PC-9 (cell line): ENCODE measurements at places on chromosomes 7 and 10. TPM values are rescaled to one million over a fixed set of nuclear protein-coding genes. Genes with fewer than 3 reads are reported as not detected.
A peak's percentile ranks its signal among the peaks of the same experiment; 100 is the strongest.

VAX1 gene
- not detected in 2 replicates for total RNA-seq

ASZ1 gene
- total RNA-seq = not detected in 2 replicates

OR2A7 gene
- 6.0 and 7.6 TPM in 2 replicates for total RNA-seq

SVIL gene
- total RNA-seq = 166 and 171 TPM in 2 replicates

ABCB4 gene
- not detected in 2 replicates for total RNA-seq

FAM241B gene
- 10.7 and 13.0 TPM in 2 replicates for total RNA-seq

GPR146 gene
- 3.4 and 4.3 TPM in 2 replicates for total RNA-seq

GIMAP4 gene
- total RNA-seq = not detected in 2 replicates

EPO gene
- total RNA-seq = 0.30 and 0.44 TPM in 2 replicates

HMX2 gene
- total RNA-seq = not detected in 2 replicates

LOXL4 gene
- total RNA-seq = 2.5 and 3.5 TPM in 2 replicates

SYCE1 gene
- total RNA-seq = not detected in 2 replicates

PITX3 gene
- not detected in 2 replicates for total RNA-seq

MCM10 gene
- 20.9 and 24.5 TPM in 2 replicates for total RNA-seq

PPP1R3C gene
- total RNA-seq = 1.5 and 1.8 TPM in 2 replicates

GRCh38 chr10:123835575-123835974, 56.0 kb downstream of the CPXM2 start:
- no peak for DNase-seq

- DNase-seq = no peak
Measured at GRCh38 chr7:41383596-41383995, 319.3 kb downstream of the INHBA start.

DNA sequence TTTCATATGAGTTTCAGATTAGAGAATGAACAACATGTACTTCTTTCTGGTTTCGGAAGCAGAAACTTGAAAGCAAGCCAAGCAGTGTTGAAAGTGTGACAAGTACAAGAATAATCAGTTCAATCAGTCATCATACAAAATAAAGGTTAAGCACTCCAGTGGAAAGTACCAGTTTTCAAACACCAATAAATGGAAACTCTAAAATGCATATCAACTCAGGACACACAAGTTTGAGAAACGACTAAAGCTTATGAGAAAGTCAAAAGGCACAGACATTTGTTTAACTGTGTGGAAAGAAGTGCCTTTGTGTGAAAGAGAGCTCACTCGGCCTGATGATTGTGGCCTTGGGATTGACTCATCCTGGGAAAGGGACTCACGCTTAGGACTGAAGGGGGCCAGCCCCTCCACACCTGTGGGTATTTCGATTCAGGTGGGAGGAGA, 60.6 kb upstream of the AKR1C1 start:
- no peak for DNase-seq

DNA sequence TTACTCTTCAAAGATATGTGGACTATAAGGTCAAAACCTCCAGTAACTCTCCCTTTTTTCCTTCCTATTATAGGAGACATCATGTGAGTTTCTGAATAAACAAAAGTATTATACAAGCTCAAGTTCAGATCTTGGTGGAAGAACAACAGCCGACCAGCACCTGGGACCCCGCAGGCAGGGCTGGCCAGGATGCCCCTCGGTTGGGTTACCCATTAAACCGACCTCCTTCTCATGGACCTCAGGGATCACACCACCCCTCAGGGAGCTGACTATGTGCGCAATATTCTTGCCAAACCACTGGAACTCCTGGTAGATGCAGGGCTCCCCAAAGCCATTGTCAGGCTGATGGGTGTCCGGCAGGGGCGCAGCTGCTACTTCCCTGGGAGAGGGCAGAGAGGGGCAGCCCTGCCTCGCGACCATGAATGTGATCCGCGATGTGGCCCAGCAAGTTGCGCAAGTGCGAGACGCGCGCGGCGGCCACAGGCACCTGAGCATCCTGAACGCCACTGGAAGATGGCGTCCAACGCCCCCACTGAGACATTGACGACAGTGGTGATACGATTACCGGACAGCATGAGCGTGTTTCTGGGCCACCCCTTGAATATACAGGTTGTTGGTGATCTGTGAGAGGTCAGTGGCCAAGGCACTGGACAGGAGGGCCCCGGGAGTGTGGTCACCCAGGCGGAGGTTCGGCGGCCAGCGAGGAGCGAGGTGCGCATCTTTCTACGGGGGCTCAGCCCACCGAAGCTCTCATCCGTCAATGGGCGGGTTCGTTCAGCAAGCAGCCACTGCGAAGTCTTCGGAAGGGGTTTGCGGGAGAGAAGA, 161.3 kb downstream of the IPMK start:
- DNase-seq = no peak

DNA sequence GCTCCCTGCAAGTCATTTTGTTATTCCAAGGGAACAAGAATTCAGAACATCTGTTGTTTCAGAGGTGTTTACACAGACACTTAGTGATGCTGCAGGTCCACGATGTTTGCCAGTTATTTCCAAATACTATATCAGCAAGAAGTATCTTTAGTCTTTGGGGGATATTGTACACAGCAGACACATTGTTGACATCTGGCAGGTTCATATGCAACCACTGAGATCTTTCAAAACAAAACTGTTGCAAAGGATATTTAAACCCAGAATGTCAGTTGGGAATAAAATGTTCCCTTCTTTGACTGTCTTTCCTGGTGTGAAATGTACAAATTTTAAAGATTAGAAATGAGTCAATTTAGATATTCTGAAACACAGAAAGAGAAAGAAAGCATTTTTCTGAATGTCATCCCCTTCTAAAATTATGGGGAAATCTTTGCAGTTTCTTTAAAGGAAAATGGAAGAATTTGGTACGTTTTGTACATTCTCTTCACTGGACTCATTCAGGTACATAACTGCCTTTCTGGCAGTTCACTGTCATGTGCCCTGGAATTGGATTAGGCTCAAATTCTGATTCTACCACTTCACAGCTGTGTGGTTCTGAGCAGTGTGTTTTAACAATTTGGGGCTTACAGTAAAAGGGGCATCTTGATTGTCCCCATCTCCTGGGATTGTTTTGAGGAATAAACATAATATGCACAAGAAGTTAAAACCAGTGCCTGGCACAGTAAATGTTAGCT, 40.3 kb upstream of the CELF2 start:
- no peak for DNase-seq

DNA sequence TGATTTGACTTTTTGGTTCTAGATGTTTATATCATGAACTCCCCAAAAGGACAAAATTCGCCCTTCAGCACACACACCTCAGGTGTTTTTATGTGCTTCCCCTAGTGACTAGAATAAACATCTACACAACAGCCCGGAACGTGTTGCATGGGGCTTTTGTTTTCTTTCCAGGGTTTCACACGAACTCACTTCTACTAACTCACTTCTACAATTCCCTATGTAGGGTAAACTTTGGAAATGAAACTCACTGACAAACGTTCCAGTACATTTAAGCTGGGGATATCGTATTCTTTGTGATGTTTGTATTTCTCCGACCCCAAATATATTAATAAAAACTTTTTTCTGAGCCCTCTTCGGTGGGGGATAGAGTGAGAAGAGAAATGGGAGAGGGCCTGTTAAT, 1.4 kb downstream of the TRA2A start:
- peak; percentile 18 for DNase-seq

GRCh38 chr7:147106746-147107145, 990.1 kb downstream of the CNTNAP2 start:
- DNase-seq = no peak

- DNase-seq = no peak
Measured at GRCh38 chr7:45402480-45403218, 171.5 kb upstream of the ADCY1 start.

- DNase-seq = no peak
Measured at GRCh38 chr10:6463366-6463765, 116.7 kb downstream of the PRKCQ start.

DNA sequence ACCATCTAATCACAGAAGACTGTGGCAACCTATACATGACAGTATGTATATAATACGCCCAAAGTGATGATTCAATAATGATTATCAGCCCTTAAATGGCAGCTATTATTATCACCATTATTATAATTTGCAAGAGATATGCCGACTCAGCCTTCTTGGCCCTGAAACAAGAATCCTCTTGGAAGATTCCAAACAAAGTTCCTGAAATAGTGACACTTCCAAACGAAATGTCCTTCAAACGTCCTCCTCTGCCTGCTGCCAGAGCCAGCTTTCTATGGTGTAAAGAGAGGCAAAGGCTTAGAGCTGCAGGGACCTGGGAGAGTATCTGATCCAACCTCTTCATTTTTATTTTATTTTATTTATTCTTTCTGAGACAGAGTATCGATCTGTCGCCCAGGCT, 36.0 kb downstream of the NRAP start:
- DNase-seq = no peak

- no peak for DNase-seq
Measured at GRCh38 chr7:31892099-31892829, 177.9 kb downstream of the PDE1C start.

DNA sequence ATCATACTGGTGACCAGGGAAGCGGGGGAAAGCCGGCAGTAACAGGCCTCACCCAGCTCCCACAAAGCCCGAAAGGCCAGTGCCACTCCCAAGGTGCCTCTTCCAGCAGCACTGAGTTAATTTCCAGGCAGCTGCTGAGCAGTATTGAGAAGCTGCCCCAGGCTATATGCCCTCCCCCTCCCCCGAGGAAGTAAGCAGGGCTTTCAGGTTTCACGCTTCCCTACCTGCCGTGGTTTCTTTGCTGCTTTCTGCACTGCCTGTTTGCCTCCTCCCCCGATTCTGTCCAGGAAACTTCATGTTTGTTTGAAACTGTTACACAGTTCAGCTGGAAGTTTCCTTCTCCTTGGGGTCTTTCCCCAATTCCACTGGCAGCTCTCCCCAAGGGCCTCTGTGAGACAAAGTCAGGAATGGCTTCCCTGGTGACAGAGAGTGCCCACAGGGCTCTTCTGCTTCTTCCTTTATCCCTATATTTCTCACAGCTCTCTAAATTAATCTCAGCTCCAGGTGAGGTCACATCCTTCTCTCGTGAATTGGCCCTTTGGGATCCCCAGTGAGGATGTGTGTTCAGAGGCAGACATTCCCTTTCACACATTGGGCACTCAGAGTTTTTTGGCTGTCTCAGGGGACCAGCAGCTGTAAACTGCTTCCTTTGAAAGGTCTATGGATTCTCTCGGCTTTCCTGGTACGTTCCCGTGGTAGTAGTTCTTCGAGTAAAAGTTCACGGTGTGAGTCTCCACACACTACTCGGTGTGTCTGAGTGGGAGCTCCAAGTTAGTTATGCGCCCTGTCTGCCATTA, 19.4 kb downstream of the C1GALT1 start:
- peak; percentile 70 for DNase-seq

- DNase-seq = no peak
Measured at GRCh38 chr10:125398270-125398669, 237.9 kb upstream of the CTBP2 start.

- no peak for DNase-seq
Measured at GRCh38 chr7:92973974-92974373, 137.6 kb upstream of the CDK6 start.

DNA sequence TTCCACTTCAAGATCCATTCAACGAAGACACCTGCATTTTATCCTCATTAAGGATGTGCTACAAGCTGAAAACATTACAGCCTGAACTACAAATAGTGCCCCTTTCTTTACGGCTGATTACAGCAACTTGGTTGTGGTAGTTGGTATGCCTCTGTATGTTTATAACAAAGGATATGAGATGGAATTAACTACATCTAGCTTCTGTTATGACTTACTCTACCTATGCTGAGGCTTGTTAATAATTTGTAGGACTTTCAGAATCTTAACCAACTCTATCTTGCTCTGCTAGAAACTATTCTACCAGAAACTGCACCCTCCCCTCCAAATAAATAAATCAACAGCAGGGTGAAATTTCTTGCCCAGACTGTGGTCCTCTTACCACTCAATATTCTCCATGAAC, 448.1 kb downstream of the GRM8 start:
- DNase-seq = no peak

DNA sequence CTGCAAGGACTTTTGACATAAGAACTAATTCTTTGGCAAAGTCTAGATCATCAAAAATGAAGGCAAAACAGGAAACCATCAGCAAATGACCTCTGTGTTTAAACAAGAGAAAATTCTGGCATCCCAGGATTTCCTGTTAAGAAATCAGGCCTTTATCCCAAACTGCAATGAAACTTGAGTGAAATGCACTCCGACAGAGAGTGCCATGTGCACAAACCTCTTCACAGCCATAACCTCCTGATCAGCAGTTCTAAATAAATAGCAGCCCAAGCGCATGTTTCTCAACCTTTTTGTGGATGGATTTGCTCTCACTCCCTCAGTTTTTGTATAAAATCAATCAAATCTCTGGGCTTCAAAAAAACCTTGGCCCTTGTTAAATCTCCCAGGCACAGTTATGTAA, 107.7 kb upstream of the EEPD1 start:
- no peak for DNase-seq

- no peak for DNase-seq
Measured at GRCh38 chr7:43703573-43703972, 25.8 kb downstream of the COA1 start.

- DNase-seq = no peak
Measured at GRCh38 chr7:27181795-27182275, 3.2 kb downstream of the HOXA11 start.

- DNase-seq = no peak
Measured at GRCh38 chr10:32338262-32338661, 8.7 kb downstream of the EPC1 start.

DNA sequence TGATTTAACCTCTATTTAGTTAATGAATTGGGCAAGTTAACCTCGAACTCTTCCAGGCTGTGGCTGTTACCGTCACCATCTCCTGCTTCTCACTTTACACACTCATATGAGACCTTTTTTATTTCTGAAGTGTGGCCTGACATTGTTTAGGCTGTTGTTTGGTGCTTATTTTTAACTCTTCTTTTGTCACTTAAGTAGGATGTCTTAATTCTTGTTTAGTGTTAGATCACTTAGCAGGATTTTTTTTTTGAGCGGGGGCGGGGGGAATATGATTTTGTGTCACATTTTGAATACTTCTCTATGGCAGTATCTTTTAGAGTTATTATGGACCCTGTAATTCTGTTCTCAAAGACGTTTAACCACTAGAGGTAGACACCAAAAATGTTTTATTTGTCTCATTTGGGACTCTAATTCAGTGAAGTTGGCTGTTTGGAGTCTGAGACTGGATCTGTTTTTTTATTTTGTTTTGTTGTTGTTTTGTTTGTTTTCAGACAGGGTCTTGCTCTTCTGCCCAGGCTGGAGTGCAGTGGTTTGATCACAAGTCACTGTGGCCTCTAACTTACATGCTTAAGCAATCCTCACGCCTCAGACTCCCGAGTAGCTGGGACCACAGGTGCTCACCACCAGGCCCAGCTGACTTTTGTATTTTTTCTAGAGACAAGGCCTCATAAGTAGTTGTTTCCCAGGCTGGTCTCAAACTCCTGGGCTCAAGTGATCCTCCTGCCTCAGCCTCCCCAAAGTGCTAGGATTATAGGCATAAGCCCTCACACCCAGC, 73.5 kb downstream of the CUX1 start:
- DNase-seq = no peak

GRCh38 chr10:113228530-113228929, 278.5 kb downstream of the TCF7L2 start:
- DNase-seq = no peak

DNA sequence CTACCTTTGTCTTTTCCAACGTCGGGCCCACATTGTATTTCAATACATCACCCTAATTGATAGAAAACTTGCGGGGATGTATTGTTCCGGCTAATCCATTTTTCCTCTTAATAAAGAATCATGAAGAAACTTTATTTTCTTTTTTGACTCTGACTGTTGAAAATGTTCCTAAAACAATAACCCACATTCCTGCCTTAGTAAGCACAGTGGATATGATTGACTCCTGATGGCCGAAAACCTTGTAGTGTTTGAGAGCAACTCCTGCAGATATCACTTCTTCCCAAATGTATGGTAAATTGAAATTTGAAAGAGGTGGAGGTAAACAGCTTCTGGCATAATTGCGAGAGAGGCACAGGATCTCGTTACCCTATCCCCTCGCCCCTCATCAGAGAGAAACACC, 65.7 kb downstream of the BICC1 start:
- DNase-seq = no peak

- no peak for DNase-seq
Measured at GRCh38 chr7:155975490-155975889, 163.2 kb upstream of the SHH start.
